ENCODE measurements at places on chromosomes 2 and 18.

GRCh38 chr18:74866577-74866976 is 268.9 kb downstream of the ZNF407 start:
- DNase-seq, result no peak

GRCh38 chr2:32617599-32618189 is 10.2 kb upstream of the TTC27 start:
- DNase-seq, result no peak

DNA sequence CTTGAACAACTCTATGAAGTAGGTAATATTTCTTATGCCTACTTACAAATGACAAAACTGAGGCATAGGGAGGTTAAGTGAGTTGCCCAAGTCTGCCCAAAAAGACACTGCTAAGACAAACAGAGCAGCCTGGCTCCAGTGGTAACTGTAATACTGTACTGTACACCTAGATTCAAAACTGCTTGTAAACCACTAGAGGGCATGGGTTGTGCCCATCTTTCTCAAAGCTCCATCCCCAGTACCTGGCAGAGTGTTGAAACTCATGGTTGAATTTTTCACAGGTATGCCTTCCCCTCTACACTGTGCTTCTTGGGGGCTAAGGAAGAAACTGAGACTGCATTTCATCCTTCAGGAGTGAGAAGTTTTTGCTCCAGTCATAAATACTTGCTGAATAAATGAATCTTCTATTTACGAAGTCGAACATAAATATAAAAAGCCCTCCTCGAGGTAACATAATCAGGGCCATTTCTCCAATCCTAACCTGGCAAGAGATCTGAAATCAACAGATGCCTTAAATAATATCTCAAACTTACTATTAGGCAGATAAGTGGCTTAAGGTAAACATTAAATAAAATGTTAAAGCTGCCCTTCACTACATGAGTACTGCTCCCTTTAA is 2.0 kb downstream of the PPP4R1 start:
- DNase-seq, result peak; percentile 58

DNA sequence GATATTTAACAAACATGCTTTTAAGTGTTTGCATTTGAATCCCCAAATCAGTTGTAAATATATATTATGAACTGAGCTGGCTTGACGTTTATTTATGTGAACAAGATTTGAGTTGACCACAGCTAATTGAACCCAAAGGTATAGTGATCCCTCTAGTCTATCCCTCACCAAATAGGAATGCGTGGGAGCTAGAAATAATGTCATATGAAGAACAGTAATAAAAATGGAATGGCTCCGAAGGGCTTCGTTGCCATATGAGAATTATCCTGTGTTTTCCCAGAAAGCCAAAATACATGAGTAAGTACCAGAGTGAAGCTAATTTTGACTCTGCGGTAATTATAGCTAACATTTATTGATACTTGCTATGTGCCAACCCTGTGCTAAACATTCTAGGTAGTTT is 142.7 kb downstream of the ADCYAP1 start:
- DNase-seq, result no peak

DNA sequence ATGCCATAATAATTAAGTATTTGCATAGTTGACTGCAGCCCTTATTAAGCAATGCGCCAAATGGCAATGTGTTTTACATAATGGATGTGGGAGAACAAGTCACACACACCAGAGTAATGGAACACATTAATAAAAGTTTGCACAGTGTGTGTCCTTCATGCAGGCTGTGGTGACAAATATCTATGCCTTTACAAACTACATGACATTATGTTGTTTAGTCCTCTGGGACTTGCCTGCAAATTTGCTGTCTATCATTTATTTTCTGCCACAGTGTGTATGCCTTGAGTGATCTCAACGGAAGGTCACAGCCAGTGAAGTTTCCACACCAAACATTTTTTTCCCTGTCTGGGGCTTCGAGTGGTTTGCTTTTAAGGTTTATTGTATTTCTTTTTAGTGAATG is 175.2 kb upstream of the TMEFF2 start:
- no peak for DNase-seq

DNA sequence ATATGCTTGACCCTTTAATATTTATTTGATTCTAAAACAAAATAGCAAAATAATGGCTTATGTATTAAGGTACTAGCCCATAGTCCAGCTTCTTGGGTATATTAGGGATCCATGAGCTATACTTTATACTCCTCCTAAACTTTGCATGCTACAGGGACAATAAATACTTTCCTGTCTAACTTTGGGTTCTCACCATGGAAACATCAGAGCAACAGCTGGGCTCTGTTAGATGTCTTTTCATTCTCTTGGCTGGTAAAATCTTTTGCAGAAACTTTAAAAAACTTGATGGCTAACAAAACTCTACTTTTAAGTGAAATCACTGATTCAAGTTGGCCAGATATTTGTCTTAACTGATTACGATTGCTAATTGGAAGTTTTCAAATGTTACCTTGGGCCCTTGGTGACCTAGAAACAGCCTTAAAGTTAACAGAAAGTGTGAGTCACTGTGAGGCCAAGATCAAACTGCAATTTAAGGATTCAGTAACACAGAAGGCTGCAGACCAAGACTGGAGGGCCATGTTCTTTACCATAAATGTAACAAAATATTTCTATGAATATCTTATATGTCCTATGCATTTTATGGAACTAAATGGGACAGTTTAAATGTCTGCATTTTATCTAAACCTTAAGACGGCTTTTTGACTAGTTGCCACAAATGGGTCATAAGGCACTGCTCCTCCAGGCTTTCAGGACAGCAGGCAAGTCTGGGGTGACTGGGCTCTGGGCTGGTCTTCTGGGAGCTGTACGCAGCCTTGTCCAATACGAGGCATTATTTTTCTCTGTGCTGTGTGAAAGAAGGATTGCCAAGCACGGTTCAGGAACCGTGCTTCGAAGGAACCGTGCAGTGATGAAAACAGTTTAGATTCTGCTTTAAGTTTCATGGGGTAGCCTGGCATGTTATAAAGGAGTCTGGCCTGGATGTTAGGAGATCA is 188.5 kb downstream of the TPGS2 start:
- no peak for DNase-seq

DNA sequence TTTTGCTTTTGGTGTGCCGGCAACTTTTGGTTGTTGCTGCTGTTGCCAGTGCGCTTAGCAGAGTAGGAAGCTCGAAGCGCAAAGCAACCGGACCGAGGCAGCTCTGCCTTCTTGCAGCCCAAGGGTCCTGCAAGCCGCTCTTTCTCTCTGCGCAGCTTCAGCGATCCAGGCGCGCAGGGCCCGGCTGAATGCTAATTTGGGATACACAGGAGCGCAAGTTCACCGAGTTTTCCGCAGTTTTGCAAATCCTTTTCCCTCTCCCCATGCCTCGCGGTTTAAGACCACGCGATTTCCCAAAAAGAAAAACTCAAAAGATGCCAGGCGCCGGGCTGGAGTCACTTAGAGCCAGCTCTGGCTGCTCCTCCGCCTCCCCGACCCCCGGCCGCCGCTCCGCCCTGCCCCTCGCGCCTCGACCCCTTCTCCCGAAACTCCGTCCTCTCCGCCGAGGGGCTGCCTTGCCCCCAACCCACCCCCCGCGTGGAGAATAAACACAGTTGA is 13.5 kb upstream of the SIX3 start:
- DNase-seq, result no peak

GRCh38 chr2:182018218-182018617 is 32.6 kb downstream of the PPP1R1C start:
- DNase-seq, result no peak

Measured in hematopoietic multipotent progenitor cell treated with erythropoietin and hydrocortisone succinate and interleukin-3 and kit ligand, for 17 days (in vitro differentiated cells).